Activated effector memory CD4-positive, alpha-beta T cell treated with Interleukin-2 at 50 U/mL for 16 hours (primary cell): ENCODE measurements at places on chromosomes 13 and 19.
A peak's percentile ranks its signal among the peaks of the same experiment; 100 is the strongest.

DNA sequence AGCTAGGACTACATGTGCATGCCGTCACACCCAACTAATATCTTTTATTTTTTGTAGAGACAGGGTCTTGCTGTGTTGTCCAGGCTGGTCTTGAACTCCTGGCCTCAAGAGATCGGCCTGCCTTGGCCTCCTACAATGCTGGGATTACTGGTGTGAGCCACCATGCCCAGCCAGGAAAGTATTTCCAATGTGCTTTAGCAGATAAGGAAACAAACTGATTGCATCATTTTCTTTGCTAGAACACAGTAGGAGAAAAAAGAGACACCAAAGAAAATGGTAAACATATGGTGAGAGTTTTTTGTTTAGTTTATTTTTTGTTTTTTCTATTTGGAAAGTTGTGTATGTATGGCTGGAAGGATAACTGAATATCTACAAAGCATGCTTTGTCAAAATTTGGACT lies 46.9 kb upstream of the AKAP11 start:
- DNase-seq = no peak

DNA sequence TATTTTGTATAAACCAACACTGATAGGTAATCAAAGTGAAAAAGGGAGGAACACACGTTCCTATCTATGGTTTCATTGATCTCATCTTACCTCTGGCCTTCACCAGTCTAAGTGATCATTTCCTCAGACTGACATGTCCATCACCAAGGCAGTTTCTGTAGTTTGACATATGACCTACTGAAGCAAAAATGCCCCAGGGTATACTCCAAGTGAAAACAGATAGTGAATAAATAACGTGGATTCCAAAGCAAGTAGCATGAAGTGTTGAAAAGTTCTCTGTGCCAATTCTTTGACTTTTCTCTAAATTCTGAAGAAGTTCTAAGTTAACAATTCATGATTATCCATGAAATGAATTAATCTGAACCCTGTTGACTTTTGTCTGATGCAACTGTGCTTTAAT lies 334.2 kb upstream of the SGCG start:
- DNase-seq = no peak

GRCh38 chr19:45660636-45661035 lies 7.4 kb upstream of the GIPR start:
- no peak for DNase-seq

DNA sequence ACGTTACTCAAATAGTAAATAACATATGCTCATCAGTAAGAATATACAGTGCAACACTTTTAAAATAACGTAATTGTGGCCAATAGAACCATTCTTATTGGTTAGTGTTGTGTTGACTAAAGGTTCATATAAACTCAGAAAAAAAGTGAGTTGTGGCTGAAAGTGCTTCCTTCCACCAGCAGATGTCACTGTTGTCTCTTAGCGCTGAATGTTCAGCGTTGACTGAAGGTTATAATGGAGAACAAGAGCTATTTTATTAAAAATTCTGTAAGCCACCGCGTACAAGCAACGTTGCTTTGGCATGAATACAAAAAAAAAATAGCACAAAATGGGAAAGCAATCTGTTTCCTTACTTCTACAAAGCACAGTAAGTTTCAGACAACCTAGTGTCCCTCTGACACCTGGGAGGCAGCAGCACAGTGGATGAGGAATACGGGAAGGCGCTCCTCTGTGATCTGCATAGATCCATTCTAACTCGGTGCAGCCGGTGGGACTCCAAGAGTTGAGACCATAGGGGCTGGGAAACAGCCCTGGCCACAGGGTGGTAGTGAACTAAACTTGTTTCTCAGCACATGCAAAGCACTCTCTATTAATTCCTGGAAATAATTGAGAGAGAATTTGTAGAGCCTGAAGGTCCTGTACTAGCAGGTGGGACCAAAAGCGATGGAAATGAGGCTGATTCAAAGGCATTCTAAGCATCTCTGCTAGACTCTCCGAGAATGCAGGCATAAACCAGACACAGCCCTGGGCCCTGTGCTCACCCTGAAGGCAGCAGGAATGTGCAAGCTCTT lies 23.9 kb upstream of the OXGR1 start:
- DNase-seq = no peak

- no peak for DNase-seq
Measured at GRCh38 chr13:25345576-25345975, 26.2 kb upstream of the ATP8A2 start.

DNA sequence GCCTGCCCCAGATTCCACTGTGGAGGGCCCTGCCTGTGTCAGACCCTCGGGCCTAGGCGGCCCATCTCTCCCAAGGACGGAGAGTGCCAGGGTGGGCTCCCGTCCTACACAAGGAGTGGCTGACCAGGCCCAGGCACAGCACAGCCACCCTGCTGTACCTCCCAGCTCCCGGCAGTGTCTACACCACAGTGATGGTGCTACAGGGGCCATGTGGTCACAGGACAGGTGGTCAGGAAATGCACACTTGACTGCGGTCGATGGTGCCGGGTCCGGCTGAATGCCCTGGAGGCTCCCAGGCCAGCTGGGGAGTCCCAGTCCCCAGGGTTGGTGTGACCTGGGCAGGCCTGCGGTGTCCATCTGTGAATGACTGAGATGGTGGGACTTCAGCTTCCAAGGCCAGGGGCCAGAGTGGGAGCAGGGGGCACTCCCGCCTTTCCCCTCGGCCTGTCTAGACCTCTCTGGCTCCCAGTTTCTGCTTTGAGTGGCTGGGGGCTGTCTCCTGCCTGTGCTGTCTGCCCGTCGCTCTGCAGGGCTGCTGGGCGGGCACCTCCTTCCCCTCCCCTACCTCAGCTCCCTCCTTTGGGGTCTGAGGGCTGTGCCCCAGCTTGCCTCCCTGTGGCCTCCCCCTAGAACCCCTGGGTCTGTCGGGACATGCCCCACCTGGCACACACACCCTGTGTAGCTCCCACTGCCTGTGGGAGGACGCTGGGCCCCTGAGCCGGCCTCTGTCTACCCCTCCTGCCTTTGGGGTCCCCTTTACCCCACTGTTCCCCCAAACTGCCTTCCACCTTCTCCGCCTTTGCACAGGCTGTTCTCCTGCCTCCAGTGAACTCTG lies 12.5 kb downstream of the DDA1 start:
- DNase-seq = no peak

- no peak for DNase-seq
Measured at GRCh38 chr13:51000061-51000460, 90.5 kb downstream of the RNASEH2B start.

DNA sequence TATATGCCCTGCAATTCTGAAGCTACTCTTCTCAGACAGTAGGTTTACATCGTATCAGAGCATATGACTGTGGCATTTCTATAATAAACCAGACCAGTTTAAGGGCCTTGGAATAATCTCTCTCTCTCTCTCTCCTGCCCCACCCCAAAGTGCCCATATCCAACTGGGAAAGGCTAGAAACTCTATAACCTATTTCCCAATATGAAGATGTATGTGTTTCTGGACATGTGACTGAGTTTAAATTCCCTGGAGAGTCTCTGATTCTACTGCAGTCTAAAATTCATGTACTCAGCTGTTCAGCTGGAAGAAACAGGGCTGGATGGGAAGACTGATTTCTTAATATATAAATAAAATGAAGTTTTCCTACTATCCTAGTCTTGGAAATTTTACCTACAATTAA lies 91.9 kb upstream of the MBNL2 start:
- DNase-seq = no peak

DNA sequence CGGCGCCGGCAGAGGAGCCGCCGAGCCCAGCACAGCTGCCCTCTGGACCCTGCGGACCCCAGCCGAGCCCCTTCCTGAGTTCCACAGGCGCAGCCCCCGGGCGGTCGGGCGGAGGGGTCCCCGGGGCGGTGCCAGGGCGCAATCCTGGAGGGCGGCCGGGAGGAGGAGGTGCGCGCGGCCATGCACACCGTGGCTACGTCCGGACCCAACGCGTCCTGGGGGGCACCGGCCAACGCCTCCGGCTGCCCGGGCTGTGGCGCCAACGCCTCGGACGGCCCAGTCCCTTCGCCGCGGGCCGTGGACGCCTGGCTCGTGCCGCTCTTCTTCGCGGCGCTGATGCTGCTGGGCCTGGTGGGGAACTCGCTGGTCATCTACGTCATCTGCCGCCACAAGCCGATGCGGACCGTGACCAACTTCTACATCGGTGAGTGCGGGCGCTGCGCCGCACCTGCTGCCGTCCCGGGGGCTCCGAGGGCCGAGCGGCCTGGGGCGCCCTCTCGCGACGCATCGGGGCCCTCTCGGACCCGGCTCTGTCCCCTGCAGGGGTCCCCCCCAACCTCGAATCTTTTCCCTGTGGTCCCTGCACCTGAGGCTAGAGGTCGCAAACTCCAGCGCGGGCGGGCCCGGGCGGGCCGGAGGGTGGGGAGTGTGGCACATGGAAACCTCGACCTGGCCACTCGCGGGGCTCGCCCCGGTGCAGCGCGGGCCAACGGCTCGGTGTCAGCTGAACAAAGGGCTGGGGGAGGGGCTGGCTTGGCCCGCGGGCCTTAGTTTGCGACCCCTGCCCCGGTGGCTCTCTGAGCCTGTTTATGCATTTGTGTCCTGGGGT lies at the start of gene KISS1R:
Gene KISS1R (plus strand): TSS at position 11 of the 829 bp plus-strand sequence. CDS start 170 bp downstream, at position 181.
- peak; percentile 36 for DNase-seq

GRCh38 chr19:40995355-40995754 lies 4.3 kb downstream of the CYP2B6 start:
- DNase-seq = no peak

DNA sequence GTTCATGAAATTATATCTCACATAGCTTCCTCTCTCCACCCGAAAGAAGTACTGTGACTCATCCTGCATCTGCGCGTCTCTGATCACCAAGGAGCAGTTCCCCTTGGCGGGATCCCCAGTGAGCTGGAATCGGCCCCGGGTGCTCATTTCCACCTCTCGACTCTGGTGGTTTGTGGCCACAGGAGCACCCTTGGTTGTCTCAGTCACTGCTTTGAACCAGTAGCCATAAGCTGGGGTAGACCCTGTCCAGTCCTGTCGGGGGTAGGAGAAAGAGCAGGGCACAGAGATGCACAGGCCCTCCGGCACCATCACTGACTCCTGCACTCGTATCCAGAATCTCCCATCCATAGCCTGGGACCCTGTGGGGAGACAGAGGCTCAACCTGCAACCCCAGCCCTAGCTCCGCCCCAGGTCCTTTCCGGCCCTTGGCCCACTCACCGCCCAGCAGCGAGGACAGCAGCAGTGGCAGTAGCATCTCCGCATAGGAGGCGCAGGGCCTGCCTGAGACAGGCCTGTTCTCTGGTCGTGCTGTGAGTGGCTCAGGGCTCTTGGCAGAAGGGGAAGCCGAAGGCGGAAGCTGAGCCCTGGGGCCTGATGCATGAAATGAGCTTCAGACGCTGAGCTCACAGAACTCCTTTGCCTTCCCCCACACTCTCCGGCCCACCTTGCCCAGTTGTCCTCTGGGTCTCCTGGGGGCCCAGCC lies at the start of gene SIGLEC10:
Gene SIGLEC10 (minus strand): TSS at position 536 of the 703 bp plus-strand sequence. CDS start 61 bp downstream, at position 475.
- DNase-seq = no peak

- DNase-seq = no peak
Measured at GRCh38 chr19:42348211-42348610, 22.8 kb downstream of the MEGF8 start.

DNA sequence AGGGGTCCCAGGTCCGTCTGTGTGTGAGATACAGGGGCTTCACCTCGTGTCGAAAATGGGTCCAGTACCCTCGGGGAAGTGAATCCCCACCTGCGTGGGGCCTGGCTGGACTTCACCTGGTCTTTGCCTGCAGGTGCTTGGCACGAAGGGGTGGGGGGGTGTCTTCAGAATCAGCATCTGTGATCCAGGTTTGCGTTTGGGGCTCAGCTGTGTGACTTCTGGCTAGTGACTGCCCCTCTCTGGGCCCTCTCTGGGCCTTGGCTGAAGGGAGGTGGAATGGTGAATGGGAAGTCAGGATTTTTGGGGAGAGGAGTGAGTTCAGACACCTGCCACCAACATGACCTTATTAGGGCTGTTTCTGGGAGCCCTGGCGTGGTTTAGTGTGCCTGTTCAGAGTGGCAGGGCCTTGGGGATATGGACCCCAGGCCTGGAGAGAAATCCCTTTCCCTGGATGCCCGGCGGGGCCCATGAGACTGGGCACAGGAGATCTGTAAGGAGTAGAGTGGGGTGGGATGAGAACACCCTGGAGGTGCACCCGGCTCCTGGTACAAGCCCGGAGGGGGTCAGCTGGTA lies 2.7 kb downstream of the CELF5 start:
- no peak for DNase-seq

DNA sequence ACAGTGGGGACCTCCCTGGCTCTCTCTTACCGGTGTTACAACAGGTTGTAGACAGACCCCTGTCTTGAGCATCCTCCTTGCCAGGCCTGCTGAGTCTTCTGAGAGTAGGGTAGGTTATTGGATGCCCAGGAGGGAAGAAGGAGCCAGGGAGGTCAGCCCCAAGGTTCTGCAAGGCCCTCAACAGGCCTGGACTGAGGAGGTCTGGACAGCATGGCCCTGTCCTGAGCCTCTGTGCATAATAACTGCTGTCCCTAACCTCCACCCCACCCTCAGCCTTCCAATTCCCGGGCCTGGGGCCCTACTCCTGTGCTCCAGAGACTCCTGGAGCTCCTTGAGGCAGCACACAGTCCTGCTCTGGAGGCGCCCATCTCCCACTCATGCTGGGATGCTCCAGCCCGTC lies 336 bp downstream of the CD22 start:
- no peak for DNase-seq

DNA sequence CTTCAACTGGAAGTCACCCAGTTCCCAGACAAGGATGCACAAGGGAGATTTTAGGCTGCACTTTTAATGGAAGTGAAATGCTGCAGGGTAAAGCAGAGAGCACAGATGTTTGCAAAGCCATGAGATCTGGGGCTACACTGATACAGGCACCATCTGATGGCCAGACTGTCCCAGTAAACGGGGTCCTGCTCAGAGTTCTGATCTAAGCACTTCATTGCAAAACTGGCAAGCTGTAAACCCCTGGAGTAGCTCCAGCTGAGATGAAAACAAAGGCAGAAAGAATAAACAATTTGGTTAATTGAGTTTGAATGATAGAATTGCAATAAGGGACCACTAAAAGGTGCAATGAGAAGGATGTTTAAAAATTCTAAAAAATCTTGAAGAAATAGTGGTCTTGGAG lies 197.1 kb downstream of the OXGR1 start:
- DNase-seq = no peak

DNA sequence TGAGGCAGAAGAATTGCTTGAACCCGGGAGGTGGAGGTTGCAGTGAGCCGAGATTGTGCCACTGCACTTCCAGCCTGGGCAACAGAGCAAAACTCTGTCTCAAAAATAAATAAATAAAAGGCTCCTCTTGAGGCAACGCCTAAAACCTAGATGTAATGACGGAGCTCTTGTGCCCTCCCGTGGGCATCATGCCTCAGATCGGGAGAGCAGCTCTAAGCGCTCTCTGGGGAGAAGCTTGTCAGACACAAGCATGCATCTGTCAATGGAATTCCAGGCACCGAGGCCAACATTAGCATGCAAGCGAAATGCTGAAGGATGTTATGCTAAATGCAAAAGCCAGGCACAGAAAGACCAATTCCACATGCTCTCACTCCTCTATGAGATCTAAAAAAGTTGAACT lies 45.6 kb upstream of the MRI1 start:
- no peak for DNase-seq
